Stimulated activated CD4-positive, alpha-beta T cell treated with anti-CD3 and anti-CD28 coated beads, Interleukin-12 subunit alpha, Interleukin-12 subunit beta, amount 100 ng/mL, for 48 hours (primary cell): ENCODE measurements at places on chromosomes 13 and 19.
A peak's percentile ranks its signal among the peaks of the same experiment; 100 is the strongest.

DNA sequence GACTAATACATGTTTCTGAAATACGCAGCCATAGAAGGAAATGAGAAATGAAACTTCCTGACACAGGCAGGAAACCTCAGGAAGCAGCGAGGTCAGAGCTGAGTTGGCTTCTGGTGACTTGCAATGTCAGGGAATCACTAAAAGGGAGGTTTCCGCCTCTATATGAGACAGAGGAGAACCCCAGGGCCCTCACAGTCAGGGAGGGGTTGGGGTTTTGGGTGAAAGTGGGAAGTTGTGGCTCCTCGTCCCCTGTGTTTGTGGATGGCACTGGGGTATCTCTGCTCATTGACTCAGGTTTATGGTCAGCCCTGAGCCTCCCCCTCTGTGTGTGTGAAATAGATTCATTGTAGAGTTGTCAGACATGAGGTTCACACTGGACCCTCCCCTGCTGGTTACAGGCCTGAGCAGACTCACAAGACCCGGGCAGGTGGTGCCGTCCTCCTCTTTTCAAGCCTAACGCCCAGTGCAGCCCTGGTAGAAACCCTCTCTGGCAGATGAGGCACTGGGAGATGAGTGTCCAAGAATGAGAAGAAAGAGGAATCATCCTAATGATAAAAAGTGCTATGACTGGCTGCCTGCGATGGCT is 5.5 kb upstream of the LILRA6 start:
- DNase-seq, result peak; percentile 35

DNA sequence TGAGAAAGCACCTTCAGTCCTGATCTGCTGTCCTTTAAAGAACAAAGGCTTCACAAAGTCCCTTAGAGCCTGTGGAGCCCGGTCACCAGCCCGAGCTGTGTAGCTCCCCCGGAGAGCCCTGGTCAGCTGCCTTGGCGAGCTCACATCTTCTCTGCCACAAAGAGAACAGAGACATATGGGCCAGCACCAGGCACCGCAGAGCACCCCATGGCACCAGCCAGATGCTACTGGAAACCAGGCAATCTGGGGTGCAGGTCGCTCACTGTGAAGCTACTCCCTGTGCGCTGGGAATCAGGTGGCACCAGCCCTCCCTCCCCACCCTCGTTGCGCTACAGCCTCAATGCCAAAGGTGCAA is 44.3 kb upstream of the F7 start:
- DNase-seq, result no peak

DNA sequence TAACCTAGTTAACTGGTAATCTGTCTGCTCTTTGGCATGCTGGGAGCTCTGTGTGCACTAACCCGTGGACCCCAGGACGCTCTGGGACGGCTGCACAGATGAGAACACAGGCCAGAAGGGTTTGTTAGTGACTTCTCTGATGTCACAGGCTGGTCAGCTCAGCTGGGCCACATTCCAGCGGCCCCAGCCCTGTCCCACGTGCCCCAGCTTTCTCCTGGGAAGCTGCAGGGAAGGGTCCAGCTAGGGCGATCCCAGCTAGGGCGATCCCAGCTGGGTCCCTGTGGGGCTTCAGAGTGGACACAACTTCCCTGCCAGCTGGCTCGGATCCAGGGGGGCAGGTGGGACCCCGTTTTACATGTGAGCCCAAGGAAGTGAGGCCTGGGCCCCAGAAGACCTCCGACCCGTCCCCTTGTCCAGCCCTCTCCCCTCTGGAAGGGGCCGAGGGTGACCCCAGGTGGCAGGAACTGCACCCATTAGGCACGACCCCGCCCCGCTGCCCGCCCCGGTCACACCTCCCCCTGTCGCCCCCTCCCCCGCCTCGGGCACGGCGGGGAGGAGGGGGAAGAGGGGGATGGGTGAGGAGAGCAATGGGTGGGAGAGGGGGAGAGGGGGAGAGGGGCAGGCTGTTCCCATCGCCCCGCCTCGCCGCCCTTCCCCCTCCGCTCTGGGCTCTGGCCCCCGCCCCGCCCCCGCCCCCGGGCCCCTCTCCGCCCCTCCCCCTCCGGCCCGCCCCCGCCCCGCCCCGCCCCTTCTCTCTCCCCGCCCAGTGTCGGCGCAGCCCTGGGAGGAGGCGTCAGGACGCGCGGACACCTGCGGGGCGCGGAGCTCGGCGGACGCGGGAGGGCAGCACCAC is 75.2 kb upstream of the MCF2L start:
- DNase-seq, result no peak

GRCh38 chr13:80030491-80030890 is 310.4 kb downstream of the SPRY2 start:
- DNase-seq, result no peak

- DNase-seq, result no peak
Measured at GRCh38 chr13:36513266-36513665, 81.0 kb downstream of the CCNA1 start.

GRCh38 chr19:12866416-12867119 is 14.7 kb downstream of the DNASE2 start:
- DNase-seq, result no peak

- DNase-seq, result no peak
Measured at GRCh38 chr13:46113596-46113995, 8.8 kb upstream of the CPB2 start.

DNA sequence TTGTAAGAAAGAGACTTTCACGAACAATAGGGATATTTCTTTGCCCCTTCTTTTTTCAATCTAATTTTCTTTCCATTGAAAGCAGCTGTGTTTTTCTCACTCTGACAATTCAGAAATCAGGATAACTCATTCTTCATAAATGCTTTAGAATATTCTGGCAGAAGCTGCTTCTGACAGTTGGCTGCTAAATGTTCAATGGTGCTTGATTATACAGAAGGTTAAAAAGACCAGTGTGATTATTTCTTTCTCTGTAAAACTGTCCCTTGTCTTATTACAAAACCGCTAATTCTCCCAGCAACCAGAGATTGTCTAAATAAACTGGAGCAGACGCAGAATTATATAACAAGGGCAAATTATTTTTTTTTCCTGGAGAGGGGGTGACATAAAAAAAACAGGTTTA is 394.4 kb downstream of the SPRY2 start:
- no peak for DNase-seq

GRCh38 chr19:45595814-45596213 is 6.2 kb downstream of the GPR4 start:
- DNase-seq, result no peak

DNA sequence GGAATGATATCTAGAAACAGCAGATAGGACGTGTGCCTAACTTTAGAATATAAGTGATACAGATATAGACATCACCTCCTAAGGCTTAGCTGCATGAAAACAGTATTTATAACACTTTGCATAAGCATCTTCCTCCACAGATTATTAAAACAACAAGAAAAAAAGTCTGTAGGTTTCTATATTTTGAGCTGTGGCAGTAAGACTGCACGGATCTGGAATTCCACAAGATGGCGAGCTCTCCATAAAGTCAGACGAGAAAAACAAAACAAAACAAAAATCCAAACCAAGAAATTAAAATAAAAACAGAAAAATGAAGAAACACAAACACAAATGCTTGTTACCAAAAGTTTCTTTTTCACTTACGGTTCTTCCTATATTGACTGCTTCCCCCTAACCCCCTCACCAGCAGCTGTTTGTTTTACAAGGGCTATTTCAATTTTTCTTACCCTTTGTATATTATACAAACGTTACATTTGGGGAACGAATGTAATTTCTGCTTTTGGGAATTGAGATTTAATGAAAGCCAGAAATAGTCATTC is 285.8 kb downstream of the MYO16 start:
- no peak for DNase-seq

GRCh38 chr13:31240921-31241320 is 41.1 kb downstream of the B3GLCT start:
- no peak for DNase-seq

GRCh38 chr19:805166-805551 is 7.9 kb downstream of the PTBP1 start:
- DNase-seq, result no peak

DNA sequence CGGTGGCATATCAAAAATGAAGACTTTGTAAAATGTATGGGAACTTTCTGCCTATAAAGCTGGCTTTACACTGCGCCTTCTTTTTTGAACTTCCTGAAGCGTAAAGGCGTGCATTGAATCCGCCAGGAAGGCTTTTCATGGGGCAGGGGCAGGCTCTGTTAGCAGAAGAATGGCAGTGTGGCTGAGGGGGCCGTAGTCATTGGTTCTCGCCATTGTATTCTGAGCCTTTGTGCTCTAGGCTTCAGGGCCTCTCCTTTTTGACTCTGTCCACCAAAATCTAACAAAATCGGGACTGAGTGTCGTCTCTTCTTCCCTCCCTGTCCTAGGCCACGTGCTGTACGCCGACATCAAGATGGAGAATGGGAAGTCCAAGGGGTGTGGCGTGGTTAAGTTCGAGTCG is 14.1 kb downstream of the PRAM1 start:
- DNase-seq, result no peak

- DNase-seq, result no peak
Measured at GRCh38 chr19:55370305-55370988, at the start of gene IL11. TSS of gene IL11 (minus strand) at chr19:55370463. CDS start at chr19:55370310, 153 bp downstream.

GRCh38 chr13:43014162-43014561 is 9.2 kb upstream of the DNAJC15 start:
- DNase-seq, result no peak

- no peak for DNase-seq
Measured at GRCh38 chr13:94312511-94313216, 166.8 kb downstream of the DCT start.

DNA sequence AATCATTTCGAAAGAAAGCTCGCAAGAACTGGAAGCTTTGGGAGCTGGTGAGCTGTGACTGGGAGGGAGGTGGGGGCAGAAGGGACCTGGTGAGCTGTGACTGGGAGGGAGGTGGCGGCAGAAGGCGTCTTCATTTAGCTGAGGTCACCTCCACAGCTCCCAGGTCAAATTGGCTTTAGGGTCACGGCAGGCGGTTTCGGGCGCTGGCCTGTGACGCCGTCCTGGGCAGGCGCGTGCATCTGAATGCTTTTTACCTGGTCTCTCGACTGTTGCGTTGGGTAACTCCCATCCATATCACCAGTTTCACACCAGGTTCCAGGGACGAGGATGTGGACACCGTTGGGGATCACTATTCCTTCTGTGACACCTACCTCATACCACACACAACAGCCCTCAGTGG is 29.2 kb downstream of the C2CD4C start:
- DNase-seq, result no peak

DNA sequence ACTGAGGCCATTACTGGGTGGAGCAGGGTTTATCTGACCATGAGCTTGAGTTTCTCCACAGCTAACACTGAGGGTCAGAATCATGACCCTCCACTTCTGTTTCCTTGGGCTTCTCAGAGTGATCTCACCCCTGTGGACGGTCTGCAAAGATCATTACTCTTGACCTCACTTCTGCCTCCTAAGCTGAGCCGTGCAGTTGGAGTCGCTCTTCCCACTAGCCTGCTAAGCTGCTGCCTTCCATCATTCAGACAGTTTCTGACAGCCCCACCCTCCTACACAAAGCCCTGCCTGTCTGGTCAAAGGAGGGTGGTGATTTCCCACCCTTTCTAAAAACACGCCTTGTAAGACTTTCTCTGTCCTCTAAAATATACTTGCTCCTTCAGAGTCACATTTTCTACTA is 9.3 kb upstream of the FRY start:
- no peak for DNase-seq

GRCh38 chr13:30123575-30123974 is 183.8 kb downstream of the KATNAL1 start:
- DNase-seq, result no peak

DNA sequence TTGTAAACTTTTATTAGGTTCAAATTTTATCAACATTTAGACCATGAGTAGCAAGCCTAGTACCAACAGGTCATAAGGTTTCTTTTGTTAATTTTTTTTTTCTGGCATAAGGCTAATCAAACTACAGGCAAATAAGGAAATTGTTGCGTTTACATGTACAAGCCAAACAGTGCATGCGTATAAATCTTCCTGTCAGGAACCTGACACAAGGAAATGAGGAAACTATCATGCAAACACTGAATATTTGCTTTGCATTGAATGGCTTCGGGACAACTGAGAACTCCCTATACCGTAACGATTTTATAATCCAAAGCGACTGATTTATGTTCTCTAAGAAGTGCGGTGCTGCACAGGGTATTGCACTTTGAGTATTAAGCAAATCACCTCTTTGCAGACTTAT is 133.0 kb upstream of the TRPC4 start:
- DNase-seq, result no peak

GRCh38 chr13:40558656-40559055 is 107.8 kb downstream of the FOXO1 start:
- no peak for DNase-seq

DNA sequence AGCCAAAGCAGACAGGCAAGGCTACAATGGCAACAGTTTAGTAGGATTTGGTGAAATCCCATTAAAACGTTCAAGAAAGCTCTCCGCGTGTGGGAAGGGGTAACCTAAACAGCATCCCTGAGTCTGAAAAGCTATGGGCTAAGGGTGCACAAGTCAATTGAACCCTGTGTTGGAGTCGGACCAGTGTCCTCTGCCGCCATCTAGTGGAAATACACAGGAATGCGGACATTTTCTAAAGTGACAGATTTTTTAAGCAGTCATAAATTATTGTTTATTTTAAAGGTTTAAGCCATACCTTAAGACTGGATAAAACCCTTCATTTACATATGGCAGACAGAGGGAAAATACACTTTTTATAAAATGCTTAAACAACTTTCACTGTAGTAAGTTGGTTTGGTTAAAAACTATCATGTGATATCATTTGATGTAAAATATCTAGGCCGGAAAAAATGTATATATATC is 26.5 kb upstream of the LSM14A start:
- peak; percentile 34 for DNase-seq

DNA sequence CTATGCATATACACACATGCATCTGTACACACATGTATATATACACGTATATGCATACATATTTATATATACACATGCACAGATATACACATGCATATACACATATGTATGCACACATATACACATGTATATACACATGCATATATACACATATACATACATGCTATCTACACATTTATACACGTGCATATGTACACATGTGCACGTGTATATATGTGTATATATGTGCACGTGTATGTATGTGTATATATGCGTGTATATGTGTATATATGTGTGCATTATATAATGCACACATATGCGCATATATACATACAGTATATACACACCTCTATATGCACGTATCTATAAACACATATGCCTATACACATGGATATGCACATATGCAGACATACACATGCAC is 17.8 kb downstream of the ARHGEF7 start:
- DNase-seq, result no peak

GRCh38 chr13:84553227-84553626 is 671.0 kb upstream of the SLITRK1 start:
- DNase-seq, result no peak

- DNase-seq, result no peak
Measured at GRCh38 chr19:55536951-55537740, at the start of gene SBK2. TSS of gene SBK2 (minus strand) at chr19:55537133. CDS start at chr19:55536294, 839 bp downstream.
